Midbrain (tissue), 1 donor: ENCODE measurements at places on chromosomes 12 and 14.
A peak's percentile ranks its signal among the peaks of the same experiment; 100 is the strongest.

GRCh38 chr12:124323771-124324530 is 29.1 kb downstream of the RFLNA start:
- DNase-seq: no peak

DNA sequence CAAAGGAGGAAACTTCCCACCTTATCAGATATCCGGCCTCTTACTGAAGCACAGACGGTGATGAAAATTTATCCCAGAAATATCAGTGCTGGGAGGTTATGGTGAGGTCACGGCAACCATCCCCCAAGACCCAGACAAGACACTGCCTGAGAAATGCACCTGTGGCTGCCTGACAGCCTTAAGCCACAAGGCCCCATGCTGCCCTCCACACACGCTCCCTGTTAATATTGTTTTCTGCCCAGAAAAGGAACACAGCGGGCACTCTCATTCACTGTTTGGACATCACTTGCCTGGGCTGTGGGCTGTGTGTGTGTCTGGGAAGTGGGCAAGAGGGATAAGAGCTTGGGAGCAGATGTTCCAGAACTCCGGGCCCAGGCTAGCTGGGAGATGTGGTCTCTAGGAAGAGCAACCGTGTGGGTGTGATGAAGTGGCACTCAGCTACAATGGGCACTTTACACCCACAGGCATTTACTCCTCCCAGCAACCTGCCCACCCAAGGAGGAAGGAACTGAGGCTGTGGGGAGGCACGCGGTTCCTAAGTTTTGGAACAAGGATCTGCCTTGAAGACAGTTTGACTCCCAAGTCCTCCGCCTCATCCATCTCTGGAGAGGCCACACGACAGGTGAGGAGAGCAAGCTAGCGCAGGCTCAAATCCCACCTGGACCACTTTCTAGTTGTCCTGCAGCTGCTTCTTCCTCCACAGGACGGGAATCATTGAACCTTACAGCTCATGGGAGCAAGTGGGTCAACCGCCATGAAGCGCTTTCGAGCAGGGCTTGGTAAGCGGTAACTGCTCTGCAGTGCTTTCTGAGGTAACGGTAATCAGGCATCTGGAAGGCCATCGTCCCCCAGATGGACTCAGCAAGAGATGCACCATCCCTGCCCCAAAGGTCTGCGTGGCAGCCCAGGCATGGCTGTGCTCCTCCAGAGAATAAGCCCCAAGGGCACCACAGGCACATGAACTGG is 91.4 kb downstream of the CHGA start:
- no peak for DNase-seq

DNA sequence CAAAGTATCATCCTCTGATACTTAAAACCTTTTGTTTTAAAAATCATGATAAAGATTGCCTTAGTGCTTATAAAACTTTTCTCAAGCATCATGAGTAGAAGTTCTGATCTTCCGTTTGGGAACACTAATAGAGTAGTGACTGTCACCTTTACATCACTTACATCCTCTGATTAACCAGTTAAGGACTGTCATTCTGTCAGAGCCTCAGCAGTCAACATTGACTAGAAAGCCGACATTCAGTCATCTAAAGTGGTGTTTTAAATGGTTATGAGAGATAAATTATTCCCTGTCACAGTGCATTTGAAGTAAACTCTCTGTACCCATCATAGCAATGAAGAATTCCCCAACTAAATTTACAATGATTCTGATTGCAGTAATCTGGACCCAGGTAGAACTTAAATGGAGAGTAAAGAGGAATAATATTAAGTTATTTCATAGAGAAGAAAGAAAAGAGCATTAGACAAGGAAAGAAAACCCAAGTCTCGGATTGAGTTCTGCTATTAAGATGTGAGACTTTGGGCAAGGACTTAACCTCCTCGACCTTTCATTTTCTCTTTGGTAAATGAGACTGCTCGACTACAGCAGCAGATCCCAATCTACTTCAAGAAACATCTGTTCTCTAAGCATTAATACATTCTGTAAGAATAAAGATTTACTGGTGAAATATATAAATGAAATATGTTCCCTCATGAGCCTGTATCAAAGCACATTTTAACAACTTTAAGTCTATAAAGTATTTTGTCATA is 563.9 kb upstream of the LMO3 start:
- no peak for DNase-seq

DNA sequence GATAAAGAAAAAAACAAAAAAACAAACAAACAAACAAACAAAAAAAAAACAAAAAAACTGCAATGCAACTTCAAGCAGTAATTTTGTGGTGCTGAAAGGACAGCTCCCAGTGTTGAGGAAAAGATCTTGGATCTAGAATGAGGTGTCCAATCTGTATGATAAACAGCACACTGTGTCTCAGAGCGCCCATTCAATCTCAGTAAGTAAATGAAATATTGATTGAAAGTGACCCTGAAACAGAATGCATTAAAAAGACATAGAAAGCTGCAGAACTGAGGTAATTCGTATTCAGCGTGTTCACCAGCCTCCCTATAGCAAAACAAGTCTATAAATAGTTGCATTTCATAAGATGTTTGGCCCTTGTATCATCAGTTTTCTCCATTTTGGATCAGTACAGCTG is 153.0 kb downstream of the NOVA1 start:
- DNase-seq: peak; percentile 7

GRCh38 chr12:124923905-124924734 is 9.7 kb upstream of the UBC start:
- no peak for DNase-seq

DNA sequence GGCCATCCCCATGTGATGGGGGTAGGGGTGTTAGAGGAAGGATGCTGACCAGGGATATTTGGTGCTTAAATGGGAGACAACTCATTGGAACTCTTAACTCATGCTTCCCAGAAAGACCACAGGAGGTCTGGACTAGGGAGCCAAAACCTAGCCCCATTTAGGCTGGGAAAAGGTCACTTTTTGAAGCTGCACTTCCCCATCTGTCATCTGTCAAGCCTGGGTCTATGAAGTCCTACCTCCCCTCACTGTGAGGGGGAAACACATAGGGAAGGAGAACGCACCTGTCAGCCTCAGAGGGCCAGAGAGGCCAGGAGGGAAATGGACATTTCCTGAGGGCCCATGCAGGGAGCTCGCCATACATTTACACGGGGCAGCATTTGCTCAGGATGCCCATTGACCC is 321.0 kb downstream of the BCL11B start:
- no peak for DNase-seq

DNA sequence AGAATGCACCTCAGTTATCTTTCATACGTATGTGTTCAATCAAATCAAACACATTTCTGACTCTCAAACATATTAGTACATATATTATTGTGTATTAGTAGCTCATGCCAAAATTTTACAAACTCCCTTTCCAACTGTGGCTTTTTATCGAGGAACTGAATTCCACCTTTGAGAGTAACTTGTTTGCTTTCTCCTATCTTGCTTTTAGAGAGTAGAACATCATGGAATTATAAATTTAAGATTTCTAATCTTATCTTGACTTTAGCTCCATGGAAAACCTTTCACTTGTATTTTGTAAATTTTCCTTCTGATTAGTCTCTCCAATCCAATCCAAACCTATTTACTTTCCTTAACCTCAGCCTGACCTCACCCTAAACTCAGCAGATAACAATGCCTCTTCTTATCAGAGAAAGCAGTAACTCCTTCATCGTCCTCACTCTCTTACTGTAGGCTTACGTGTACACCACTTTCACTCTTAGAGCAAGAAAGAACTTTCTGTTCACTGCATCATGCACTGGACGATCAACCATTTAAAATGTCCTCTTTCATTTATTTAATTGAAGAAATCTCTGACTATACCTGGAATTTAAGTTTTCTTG is 164.5 kb downstream of the TMTC3 start:
- no peak for DNase-seq

DNA sequence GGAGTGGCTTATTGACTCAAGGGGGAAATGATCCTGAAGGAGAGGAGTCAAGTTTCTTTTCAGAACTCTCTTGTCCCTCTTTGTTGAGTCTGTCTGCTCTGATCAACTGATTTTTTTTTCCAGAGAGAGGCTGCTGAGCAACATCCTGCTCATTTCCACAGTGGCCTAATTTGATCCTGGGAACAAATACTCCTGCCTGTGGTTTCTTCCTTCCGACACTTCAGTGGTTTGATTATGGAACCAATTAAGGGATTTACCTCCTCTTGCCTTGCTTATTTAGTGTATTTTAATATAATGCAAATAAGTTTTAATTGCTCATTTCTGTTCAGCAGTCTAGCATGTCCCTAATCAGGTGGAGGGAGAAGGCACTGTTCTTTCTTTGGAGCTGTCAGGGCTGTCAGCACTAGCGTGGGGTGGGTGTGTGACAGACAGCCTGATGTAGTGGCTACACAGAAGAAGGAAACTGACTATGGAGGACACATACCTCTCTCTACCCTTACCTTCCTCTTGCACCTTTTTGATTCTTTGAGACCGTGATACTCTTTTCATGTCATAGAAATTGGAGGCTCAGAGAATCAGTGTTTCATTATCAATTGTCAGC is 344.9 kb upstream of the STXBP6 start:
- DNase-seq: no peak

GRCh38 chr12:46087916-46088439 is 97.6 kb upstream of the SCAF11 start:
- DNase-seq: no peak

- no peak for DNase-seq
These were observed 462 bp downstream of the KNTC1 start for GRCh38 chr12:122527478-122527944.

GRCh38 chr12:26268841-26269561 is 73.6 kb downstream of the SSPN start:
- DNase-seq: no peak

DNA sequence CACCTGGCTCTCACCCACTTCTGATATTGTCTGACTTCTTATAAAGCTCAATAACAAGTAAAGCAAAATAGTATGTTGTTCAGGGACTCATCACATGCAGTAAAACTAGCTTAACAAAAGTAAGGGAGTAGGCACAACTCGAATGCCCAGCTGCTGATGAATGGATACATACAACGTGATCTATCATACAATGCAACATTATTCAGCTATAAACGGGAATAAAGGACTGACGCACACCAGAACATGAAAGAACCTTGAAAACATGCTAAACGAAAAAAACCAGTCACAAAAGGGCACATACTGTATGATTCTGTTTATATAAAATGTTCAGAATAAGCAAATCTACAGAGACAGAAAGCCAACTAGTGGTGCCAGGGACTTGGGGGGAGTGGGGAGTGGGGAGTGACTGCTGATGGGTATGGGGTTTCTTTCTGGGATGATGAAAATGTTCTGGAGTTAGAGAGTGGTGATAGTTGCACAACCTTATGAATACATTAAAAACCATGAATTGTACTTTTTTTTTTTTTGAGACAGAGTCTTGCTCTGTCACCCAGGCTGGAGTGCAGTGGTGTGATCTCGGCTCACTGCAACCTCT is 11.1 kb downstream of the PLBD2 start:
- peak; percentile 17 for DNase-seq

DNA sequence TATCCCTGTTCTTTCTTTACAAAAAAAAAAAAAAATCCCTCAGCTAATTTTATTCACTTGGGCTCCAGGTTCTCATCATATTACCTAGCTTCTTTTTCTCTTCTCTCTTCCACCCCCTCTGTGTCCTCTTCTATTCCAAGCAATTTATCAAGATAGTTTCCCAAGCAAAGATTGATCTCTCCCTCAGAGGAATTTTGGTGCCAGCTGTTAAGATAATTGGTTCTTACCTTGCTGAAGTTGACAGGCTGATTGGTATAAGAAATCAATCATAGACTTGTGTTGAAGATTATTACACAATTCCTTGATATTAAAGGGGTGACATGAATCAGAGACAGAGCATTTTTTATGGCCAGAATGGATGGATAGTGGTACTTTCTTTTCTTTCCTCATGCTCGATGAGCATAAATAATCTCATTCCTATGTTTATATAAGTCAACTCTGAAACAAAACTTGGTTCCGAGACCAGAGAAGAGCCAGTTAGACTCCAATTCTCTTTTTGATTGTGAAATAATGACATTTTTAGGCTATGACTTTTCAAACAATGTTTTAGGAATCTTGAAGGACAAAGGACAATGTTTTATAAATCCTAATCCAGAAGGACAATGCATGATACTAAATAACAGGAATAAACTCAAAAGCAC is 264.1 kb upstream of the PRKD1 start:
- DNase-seq: no peak

DNA sequence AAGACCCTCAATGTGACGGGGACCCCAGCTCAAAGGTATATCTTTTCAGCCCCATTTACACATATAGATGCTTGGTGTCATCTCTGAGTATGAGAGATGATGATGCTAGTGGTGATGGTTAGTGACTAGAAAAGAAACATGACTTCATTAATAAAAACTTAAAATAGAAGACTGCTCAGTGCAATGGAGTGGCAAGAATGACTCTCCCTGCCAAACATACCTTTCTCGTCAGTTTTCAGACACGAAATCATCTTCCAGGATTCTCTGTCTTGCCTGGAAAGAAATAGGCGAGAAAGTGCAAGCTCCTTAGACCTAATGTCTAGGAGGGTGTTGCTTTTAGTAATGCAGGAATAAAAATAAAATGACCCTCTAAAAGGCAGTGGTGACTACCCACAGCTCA is 71.7 kb downstream of the TPH2 start:
- DNase-seq: no peak

- no peak for DNase-seq
These were observed 18.6 kb downstream of the HHIPL1 start for GRCh38 chr14:99663386-99664057.

DNA sequence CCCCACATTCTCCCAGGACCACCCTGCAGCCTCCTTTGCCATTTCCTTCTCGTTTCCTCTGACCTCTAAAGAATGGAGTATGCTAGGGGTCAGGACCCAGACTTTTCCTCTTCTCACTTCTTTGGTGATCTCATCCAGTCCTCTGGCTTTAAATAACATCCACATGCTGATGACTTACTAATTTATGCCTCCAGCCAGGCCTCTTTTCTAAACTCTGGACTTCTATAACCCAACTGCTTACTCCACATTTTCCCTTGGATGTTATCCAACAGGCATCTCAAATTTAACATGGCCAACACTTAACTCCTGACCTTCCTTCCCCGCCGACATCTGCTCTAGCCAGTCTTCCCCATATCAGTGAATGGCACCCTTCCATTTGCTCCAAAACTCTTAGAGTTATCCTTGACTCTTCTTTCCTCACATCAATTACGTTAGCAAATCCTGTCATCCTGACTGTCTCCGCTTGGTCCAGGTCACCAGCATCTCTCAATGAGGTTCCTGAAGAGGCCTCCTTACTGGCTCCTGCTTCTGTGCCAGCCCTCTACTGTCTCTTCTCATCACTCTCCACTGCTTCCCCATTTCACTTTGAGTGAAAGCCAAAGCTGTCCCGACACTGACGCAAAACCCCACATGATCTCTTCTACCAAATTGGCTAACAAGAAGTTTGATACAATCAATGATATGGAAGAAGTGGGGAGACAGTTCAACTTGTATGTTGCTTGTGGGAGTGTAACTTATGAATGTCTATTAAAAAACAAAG is 42.7 kb downstream of the TMBIM6 start:
- no peak for DNase-seq

DNA sequence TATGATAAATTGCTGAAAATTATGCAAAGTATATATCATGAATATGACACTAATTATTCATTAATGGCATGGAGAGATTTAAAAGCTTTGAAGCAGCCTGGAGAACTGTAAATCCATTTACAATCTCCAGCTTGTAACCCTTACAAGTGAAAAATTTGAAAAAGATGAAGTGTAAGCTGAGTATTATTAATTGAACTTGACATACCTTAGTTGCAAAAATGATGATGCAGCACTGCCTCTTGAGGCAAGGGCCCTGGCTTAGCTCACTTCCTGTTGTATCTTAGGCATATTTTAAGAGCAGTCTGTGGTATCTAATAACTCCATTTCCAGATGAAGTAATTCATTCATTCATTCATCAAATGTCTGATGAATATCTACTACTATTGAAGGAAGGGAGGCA is 158.6 kb downstream of the ANO4 start:
- no peak for DNase-seq

GRCh38 chr12:78683626-78684025 is 180.9 kb upstream of the SYT1 start:
- DNase-seq: no peak
